ENCODE measurements at places on chromosomes 12 and 14. TPM values are rescaled to one million over a fixed set of nuclear protein-coding genes. Genes with fewer than 3 reads are reported as not detected.

The C12orf54 gene
- not detected for total RNA-seq

The POTEG gene
- total RNA-seq = not detected

The HOXC10 gene
- total RNA-seq = not detected

The CELA1 gene
- total RNA-seq = not detected

The CFAP73 gene
- 0.16 TPM for total RNA-seq

The BMP4 gene
- 0.20 TPM for total RNA-seq

The AMDHD1 gene
- 2.1 TPM for total RNA-seq

The CCDC184 gene
- 0.72 TPM for total RNA-seq

The VRTN gene
- not detected for total RNA-seq

The ERBB3 gene
- 1.9 TPM for total RNA-seq

The TDRD9 gene
- 0.44 TPM for total RNA-seq

The ZNF385A gene
- 0.77 TPM for total RNA-seq

The USP5 gene
- 154 TPM for total RNA-seq

The COCH gene
- total RNA-seq = 1.9 TPM

The MYF6 gene
- total RNA-seq = not detected

The CACNA2D4 gene
- total RNA-seq = 5.7 TPM

The ASB8 gene
- total RNA-seq = 32.5 TPM

The SLC8B1 gene
- total RNA-seq = 14.9 TPM

The TMEM179 gene
- 0.31 TPM for total RNA-seq

The IFNG gene
- total RNA-seq = 408 TPM

The DCD gene
- total RNA-seq = not detected

The KHNYN gene
- total RNA-seq = 72.3 TPM

The DERA gene
- total RNA-seq = 26.6 TPM

The FGD6 gene
- 0.92 TPM for total RNA-seq

The PLXNC1 gene
- 5.6 TPM for total RNA-seq

The C12orf60 gene
- total RNA-seq = 3.1 TPM

The CEP170B gene
- total RNA-seq = 6.7 TPM
